ENCODE measurements at places on chromosomes 3 and 15. TPM values are rescaled to one million over a fixed set of nuclear protein-coding genes. Genes with fewer than 3 reads are reported as not detected.

The FGD5 gene
- not detected for total RNA-seq

The C3orf49 gene
- total RNA-seq: not detected

The SENP8 gene
- total RNA-seq: 1.8 TPM

DNA sequence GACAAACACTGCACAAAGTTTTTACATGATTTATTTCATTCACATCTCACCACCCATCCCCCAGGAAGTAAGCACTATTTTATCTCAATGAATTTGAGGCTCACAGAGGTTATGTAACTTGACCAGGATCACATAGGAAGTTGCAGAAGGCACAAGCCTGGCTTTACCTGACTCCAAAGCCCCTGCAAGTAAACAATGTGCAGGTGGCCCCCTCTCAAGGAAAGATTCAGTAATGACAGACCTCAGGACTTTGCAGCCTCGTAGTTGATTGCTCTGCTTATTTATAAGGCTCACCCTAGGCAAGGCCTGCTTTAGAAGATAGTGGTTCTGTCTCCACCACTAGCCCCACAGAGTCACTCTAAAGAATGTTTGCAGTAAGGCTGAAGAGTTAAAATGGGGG is 79.8 kb upstream of the MDFIC2 start:
- no peak for DNase-seq

- DNase-seq: no peak
These were observed 129.9 kb downstream of the ATP10A start for GRCh38 chr15:25733036-25733855.

- DNase-seq: no peak
These were observed 200.5 kb downstream of the AKAP13 start for GRCh38 chr15:85580879-85581278.

GRCh38 chr15:73851689-73852088 is 21.7 kb upstream of the TBC1D21 start:
- peak; percentile 34 for DNase-seq

DNA sequence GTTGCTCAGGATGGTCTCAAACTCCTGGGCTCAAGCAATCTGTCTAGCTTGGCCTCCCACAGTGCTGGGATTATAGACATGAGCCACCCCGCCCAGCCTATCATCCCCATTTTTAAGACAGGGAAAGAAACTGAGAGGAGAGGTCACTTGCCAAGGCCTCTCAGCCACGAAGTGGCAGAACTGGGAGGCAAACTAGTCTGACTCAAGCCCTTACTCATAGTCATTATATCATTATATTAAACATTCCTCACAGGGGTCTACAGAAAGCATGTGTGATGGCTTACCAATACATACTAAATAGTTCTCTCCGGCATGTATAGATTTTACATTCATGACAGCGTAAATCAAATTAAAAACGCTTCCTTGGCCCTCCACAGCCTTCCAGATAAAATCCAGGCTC is 62.0 kb upstream of the ZBTB38 start:
- no peak for DNase-seq

GRCh38 chr3:70306736-70307135 is 5.7 kb downstream of the MDFIC2 start:
- DNase-seq: no peak

GRCh38 chr15:80804970-80805495 is 25.9 kb downstream of the CEMIP start:
- no peak for DNase-seq
